ENCODE measurements at places on chromosomes 4 and X.

- DNase-seq = no peak
Measured at GRCh38 chr4:86706923-86707597, 112.9 kb downstream of the PTPN13 start.

GRCh38 chr4:53654300-53654758 lies 63.0 kb upstream of the LNX1 start:
- no peak for DNase-seq

DNA sequence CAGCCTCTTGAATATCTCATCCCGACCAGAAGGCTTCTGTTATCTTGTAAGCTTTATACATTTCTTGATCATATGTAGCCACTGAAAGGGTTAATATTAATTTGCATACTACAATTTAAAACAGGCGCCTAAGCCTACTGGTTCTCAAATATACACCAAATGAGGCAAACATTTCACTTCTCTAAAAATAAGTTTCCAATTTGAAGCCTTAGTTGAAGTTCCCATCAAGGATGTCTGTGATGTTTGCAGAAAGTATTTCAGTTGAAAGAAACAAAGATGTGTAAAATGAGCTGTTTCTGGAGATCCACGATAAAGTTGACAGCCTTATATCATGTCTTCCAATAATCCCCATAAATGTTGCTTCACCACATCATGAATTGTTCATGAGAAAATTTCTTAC lies 70.6 kb downstream of the KIT start:
- DNase-seq = no peak

DNA sequence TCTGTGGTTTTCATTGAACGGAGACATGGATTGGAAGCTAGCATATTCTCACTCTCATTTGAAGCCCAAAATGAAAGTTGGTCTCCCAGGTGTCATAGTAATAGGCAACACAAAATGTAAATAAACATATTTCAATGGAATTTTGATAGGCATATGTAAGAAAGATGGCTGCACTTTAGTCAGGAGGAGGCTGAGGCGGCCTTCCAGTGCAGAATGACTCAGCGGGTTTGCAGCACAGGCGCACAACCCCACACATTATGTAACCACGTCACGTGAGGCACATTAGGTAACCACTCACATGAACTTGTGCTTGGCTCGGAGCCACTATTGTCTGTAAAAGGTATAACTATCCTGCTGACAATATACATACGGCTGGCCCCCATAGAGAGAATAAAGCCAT lies 381.7 kb downstream of the GPAT3 start:
- peak; percentile 26 for DNase-seq

- no peak for DNase-seq
Measured at GRCh38 chrX:120790552-120790951, 85.1 kb downstream of the CT47B1 start.

DNA sequence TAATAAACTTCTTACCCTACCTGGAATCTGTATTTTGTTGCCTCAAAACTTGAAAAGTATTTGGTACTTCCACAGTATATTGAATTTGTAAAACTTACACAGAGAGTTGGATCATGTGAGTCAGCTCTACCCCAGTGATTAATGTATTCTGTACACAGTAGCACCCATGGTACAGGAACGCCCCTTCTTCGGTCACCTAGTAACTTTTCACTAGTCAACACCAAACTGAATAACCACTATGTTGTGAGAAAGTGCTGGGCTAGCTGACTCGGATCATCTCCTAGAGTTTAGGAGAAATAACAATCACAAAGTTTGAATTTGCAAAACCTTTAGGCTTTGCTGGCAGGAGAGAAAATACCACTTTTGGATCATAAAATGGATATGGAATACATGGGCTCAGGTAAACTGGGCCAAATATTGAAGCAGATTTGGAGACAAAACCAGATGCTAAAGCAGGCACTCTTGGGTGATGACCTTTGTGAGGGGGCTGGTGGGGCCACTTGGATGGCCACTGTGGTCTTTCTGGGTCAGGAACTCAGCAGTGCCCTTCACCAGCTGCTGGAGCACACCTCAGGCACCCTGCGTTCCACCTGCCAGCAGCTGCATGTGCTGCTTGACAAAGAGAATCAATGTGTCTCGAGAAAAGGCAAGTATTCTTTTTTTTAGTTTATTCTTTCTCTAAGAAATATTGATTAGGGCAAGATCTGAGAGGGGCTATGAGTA lies at the start of gene DTHD1:
Gene DTHD1 (plus strand): TSS at position 233 of the 723 bp plus-strand sequence. CDS start 143 bp downstream, at position 376.
- DNase-seq = no peak

DNA sequence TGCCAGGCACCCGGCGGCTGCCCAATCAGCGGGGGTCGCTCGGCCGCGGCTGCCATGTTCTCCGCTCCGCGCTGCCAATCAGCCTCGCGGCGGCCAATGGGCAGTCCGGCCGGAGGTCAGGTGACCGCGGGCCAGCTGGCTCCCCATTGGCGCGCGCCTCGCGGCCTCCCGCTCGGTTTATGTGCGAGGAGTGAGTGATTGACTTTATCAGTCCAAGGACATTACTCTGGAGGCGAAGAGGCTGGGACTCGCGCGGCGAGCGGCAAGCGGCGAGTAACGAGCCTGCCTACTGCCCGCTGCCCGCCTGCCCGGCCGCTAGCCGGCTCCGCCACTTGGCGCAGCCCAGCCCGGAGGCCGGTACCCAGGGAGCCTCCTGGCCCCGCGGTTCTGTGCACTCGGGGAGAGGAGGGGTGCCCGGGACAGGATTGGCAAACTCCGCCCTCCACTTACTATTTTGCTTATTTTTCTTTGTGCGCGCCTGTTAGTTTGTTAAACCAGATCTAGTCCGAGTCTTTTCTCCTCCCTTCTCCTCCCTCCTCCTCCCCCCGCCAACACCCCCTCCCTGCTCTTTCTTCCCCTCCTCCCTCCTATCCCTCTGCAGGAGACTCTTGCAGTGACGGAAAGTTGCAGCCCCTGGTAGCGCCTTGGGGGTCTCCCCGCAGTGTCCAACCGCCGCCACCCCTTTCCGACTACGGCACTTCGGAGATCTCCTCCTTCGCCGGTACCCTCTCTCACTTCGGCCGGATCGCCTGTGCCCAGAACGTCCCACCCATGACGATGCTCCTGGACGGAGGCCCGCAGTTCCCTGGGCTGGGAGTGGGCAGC lies at the start of gene ZIC3:
Gene ZIC3 (plus strand): TSS at position 207 of the 825 bp plus-strand sequence. CDS start 565 bp downstream, at position 772.
- DNase-seq = peak; percentile 3

DNA sequence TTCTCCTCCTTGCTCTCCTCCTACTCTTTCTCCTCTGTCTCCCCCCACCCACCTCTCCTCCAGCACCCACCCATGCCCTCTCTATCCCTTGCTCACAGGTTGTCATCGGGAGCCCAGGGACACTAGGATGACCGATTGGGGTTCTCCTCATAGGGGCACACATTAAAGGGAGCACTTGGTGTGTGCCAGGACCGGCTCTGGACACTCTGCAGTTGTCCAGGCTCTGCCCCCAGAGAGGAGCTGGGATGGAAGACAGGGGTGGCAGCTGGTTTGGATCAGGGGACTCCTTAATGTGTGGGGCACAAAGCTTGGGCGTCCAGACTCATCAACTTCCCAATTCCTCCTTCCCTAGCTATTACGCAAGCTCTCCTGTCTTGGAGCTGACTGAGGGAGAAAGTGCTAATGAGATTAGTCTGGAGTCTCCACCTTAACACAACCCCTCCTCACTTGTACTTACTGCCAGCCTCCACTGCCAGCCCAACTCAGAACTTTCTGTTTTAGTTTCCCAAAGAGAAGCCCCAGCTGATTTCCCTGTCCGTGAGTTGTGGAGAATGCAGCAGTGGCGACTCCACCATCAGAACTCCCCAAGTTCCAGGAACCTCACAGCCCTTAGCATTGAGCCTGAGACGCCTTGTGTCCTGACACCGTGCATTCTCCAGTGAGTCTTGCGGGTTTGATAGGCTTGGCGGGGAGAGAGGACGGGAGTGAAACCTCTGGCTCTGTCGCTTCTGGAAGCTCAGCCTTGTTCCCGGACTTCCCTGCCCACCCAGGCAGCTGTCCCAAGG lies 52.2 kb downstream of the CXorf49B start:
- DNase-seq = no peak

DNA sequence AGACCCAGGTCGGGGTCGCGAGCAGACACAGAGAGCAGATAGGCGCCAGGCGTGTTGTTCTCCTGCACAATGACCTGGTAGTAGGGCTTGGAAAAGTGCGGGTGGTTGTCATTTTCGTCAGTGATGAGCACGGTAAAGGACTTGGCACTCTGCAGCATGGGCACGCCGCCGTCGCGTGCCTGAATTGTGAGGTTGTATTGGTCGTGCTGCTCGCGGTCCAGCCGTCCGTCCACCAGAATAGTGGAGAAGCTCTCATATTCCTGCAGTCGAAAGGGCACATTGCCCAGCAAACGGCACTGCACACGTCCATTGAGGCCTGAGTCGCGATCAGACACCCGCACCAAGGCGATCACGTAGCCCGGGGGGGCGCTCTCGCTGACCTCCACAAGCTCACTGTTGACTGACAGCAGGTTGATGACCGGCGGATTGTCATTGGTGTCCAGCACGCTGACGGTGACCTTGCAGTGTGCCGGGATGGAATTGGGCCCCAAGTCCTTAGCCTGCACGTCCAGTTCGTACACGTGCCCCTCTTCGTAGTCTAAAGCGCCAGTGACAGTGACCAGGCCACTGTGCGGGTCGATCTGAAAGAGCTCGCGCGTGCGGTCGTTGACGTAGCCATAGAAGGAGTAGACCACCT lies 2.8 kb downstream of the PCDH19 start:
- DNase-seq = no peak

GRCh38 chr4:69888336-69888735 lies 28.4 kb upstream of the SULT1E1 start:
- no peak for DNase-seq

DNA sequence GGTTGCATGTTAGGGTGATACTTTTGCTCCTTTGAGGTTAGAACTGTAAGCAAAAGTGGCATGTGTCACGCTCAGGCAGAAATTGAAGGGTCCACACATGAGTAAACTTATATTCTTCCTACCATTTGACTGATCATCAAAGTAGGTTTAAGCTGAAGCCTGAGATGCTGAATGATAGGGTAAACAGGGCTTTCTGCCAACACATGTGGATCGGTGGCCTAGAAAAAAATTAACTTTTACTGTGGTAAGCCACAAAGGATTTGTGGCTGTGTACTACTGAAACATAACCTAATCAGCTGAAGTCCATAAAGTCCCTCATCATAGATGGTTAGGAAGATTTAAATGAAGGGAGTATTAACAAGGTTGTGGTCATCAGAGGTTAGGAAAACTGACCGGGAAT lies 1070.1 kb downstream of the STPG2 start:
- DNase-seq = no peak

DNA sequence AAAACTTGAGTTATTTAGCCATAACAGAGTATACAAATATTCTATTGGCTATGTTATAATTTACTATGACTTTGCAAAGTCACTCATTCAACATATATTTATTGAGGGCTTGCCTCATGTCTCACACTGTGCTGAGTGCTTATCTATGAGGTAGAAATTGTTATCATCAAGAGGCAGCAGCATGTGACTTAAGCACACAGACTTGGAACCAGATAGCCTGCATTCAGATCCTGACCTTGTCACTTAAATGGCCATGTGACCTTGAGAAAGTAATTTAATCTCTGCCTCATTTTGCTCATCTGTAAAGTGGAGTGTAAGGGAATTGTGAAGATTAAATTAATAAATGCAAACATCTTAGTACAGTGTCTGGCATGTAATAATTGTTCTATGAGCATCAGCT lies 10.1 kb upstream of the EXOSC9 start:
- DNase-seq = peak; percentile 98

- DNase-seq = no peak
Measured at GRCh38 chr4:153512952-153513500, 46.9 kb downstream of the TMEM131L start.

DNA sequence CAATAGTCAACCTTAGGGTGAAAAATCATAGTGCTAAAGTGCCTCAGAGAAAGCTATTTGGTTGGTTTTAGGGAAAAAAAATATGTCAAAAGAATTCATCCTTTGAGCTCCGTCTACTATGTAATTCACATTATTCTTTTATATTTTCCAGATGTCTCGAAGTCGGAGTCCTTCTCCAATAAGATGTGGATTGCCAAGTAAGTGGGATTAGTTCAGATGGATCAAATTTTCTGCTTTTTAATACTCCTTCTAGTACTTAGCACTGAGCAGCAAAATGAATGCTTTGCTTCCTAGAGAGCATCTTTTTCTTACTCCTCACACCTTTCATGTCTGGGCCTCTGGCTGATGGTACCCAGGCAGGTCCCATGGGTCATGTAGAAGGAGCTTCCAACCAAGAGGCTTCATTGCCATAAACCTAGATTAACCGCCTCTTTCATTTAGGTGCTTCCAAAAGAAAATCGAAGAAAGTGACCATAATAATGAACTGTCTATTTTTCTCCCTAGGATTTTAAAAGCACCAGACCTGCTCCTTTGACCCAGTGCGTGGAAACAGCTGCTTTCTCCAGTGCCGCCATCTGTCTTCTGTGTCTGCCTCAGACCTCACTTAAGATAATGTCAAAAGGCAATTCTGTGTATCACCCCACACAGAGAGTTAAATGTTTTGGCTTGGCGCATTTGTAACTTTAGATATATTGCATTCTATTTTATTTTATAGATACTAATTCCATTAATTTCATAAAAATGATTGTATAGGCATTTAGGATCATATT lies 43.5 kb downstream of the SPATA18 start:
- no peak for DNase-seq

DNA sequence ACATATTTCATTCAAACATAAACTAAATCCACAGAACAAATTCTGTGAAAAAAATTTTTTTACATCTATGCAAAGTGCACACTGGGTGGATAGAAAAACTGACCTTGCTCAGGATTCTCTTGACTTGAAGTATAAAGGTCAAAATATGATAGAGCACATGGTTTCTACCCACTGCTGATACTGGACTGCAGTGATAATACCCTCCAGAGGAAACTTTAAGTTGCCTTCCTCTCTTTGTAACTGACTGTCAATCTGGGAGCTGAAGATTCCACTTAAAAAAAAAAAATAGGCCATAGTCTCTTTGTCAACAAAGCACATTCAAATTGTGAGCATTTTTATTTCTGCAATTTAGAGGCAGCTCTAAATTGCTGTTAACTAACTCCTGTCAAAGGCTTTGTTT lies 3.2 kb upstream of the AMMECR1 start:
- DNase-seq = peak; percentile 81

DNA sequence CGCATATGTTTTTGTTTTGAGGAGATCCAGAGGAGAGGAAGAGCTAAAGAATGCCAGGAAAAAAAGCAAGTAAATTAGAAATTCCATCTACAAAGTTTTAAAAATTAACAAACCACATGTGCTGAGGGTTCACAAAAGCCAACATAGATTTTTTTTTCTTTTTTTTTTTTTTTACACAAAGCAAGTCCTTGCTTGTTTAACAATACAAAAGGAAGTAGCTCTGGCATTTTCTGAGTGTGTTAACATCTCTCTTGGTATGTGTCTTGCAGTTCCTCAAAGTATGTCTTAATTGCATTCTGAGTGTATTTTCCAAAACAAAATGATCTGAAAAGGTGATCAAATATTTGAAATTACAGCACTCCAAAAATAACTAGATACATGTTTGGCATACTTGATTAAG lies 1682.7 kb upstream of the AGA start:
- DNase-seq = no peak

GRCh38 chr4:157787618-157788017 lies 385.2 kb downstream of the GASK1B start:
- DNase-seq = no peak

- no peak for DNase-seq
Measured at GRCh38 chr4:16082426-16083240, 1.2 kb downstream of the PROM1 start.

Measured in erythroblast (primary cell).